ENCODE measurements at places on chromosomes 16 and 17.

GRCh38 chr17:57099165-57099564, 14.1 kb downstream of the AKAP1 start:
- H3K27me3 ChIP-seq = no peaks in the 10 kb centered on the region
- H3K36me3 ChIP-seq = no peaks in the 10 kb centered on the region
- no peaks in the 10 kb centered on the region for H3K4me1 ChIP-seq
- DNase-seq = no peak
- no peak overlapping the region for H3K4me3 ChIP-seq

DNA sequence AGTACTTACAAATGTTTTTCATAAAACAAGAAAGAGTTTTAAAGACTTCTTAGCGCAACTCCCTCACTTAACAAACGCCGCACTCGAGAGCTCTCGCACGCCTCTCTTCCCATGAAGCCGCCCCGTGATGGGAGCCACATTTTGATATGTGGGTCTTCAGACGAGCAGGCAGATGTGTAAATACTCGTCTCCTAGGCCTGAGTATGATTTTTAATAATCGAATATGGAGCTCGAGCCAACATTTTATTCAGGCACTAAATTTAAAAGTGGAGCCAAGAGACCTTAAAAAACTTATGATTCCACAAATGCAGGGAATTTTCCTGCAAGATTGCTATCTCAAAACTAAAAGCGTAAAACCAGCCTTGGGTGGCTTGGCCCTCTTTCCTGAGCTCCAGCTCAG, 55.4 kb downstream of the IRX6 start:
- H3K4me1 ChIP-seq = no peaks in the 10 kb centered on the region
- H3K27me3 ChIP-seq = no peaks in the 10 kb centered on the region
- no peaks in the 10 kb centered on the region for H3K36me3 ChIP-seq
- H3K27ac ChIP-seq = no peak overlapping the region
- DNase-seq = no peak
- no peak overlapping the region for H3K4me3 ChIP-seq

- no peak for DNase-seq
- no peaks in the 10 kb centered on the region for H3K4me1 ChIP-seq
- H3K4me3 ChIP-seq = no peak overlapping the region
- H3K36me3 ChIP-seq = no peaks in the 10 kb centered on the region
Measured at GRCh38 chr17:11950771-11951519, 46.3 kb downstream of the ZNF18 start.

DNA sequence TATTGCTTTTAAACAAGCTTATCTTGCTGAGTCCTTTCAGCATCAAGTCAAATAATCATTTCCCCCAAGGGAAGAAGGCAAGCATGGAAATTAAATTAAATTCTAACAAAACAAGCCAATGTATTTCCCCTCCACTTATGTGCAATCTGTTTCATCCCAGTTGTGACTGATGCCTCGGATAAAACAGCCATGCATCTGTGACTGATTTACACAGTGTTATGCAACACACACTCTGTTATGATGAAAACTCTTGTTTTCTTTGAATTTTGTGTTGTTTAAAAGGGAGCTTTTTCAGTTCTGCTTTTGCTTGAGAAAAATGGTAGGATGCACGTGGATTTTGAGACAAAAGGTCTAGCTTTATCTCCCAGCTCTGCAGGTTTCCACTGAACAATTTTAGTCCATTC, 32.6 kb downstream of the TMEM100 start:
- no peaks in the 10 kb centered on the region for H3K27me3 ChIP-seq
- peaks cover 24% of the 10 kb centered on the region for H3K4me1 ChIP-seq
- peak overlapping the region; percentile 57 for H3K27ac ChIP-seq
- H3K36me3 ChIP-seq = no peaks in the 10 kb centered on the region

GRCh38 chr17:68459037-68459639, 1.8 kb upstream of the WIPI1 start:
- no peaks in the 10 kb centered on the region for H3K36me3 ChIP-seq
- H3K27ac ChIP-seq = no peak overlapping the region
- no peak overlapping the region for H3K4me3 ChIP-seq

DNA sequence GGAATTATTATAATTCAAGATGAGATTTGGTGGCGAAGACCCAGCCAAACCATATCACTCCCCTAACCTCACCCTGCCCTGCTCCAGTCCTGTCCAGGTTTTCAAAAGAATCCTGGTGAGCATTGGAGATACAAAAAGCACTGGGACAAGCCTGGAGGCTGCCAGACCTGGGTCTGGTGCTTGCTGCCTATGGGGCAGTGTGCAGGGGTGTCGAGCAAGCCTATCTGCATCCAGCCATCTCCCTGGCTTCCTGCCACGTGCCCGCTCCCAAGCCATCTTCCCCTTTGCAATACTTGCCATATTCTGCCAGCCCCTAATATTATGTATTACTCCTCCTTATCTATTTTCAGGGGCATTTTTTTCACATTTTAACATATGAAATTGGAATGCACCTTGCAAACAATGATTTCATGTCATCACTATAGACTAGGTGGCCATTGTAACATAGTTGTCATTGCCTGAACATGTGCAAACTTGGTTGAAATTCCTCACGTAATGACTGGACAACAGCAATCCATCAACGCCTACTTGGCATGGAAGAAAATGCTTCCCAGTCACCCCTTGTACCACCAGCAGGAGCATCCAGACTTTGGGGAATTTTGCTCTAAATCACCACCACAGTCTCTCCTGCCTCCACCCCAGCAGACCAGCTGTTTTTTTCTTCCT, 8.1 kb upstream of the KDM8 start:
- no peak for DNase-seq
- no peak overlapping the region for H3K27ac ChIP-seq
- no peak overlapping the region for H3K4me3 ChIP-seq
- no peaks in the 10 kb centered on the region for H3K36me3 ChIP-seq
- no peaks in the 10 kb centered on the region for H3K27me3 ChIP-seq
- H3K4me1 ChIP-seq = no peaks in the 10 kb centered on the region

GRCh38 chr17:50939795-50940684, 73.9 kb upstream of the TOB1 start:
- no peaks in the 10 kb centered on the region for H3K27me3 ChIP-seq
- no peak overlapping the region for H3K27ac ChIP-seq
- H3K36me3 ChIP-seq = no peaks in the 10 kb centered on the region
- H3K4me1 ChIP-seq = peaks cover 13% of the 10 kb centered on the region
- no peak for DNase-seq

DNA sequence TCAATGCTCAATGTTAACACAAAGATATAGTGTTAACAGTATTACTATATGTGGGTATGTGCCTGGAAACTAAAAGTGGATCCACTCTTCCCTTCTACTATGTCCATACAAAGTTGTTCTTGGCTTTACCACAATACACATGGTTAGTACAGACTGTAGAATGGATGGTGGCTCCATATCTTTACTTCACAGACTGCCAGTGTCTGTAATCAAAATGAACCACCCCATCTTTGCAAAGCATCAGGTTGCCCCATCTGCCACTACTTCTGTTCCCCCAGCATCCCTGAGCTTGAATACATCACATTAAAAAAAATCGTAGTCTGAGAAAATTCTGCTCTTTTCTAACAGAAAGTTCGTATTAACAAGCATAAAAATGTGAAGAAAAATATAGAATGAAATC, 30.0 kb downstream of the USP32 start:
- DNase-seq = no peak
- no peak overlapping the region for H3K27ac ChIP-seq
- H3K4me1 ChIP-seq = peaks cover 10% of the 10 kb centered on the region

DNA sequence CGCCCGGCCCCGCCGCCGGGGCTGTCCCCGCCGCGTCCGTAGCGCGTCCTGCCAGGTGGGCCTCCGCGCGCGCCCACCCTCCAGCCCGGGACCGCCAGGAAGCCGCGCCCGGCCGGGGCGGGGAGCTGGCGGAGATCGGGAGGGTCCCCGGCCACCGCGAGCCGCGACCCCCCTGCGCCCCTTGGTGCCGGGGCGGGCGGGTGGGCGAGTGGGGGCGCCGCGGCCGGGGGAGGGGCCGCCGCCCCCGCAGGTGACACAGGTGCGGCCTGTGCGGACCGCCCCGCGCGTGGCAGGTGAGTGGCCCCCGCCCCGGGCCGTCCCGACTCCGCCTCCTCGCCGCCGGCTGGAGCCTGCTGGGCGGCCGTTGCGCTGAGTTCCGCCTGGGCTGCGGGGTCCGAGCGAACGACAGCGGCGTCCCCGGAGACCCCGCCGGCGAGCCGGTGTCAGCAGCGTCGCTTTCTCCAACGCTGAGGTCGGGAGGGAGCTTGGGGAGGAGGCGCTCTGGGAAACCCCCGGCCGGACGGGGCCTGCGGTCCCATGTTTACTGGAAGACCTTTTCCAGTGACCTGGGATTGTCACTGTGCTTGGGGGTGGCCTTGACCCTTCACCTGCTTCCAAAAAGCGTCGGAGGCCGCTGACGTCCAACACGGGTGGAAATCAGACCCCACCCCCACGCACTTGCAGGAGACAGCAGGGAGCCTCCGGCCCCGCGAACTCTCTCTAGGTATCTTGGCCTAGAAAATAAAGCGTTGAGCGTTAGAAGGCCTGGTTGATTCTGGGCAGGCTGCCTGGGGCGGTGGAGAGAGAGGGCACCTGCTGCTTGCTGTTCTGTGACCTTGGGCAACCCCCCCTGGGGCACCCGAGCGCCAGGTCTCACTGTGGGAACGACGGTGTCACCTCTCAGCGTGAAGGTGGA, 542 bp downstream of the KLHL36 start:
- no peak for DNase-seq
- no peaks in the 10 kb centered on the region for H3K36me3 ChIP-seq
- no peaks in the 10 kb centered on the region for H3K27me3 ChIP-seq
- peak overlapping the region; percentile 72 for H3K4me3 ChIP-seq

GRCh38 chr16:85168732-85169256, 56.5 kb upstream of the CIBAR2 start:
- DNase-seq = no peak
- H3K4me1 ChIP-seq = peaks cover 95% of the 10 kb centered on the region
- peak overlapping the region; percentile 48 for H3K27ac ChIP-seq

- H3K36me3 ChIP-seq = no peaks in the 10 kb centered on the region
- no peaks in the 10 kb centered on the region for H3K4me1 ChIP-seq
- no peak for DNase-seq
- no peak overlapping the region for H3K27ac ChIP-seq
Measured at GRCh38 chr17:13212860-13213259, 195.0 kb upstream of the ELAC2 start.

- no peak for DNase-seq
- H3K4me3 ChIP-seq = no peak overlapping the region
- H3K4me1 ChIP-seq = no peaks in the 10 kb centered on the region
- no peak overlapping the region for H3K27ac ChIP-seq
Measured at GRCh38 chr17:57276621-57277020, 20.3 kb downstream of the MSI2 start.

GRCh38 chr17:81676906-81677305, 6.7 kb downstream of the ARL16 start:
- H3K36me3 ChIP-seq = peaks cover 57% of the 10 kb centered on the region
- no peaks in the 10 kb centered on the region for H3K27me3 ChIP-seq
- H3K4me1 ChIP-seq = no peaks in the 10 kb centered on the region
- DNase-seq = no peak

GRCh38 chr17:74904687-74905409, 11.4 kb upstream of the FADS6 start:
- DNase-seq = no peak
- peaks cover 44% of the 10 kb centered on the region for H3K27me3 ChIP-seq
- H3K36me3 ChIP-seq = no peaks in the 10 kb centered on the region

GRCh38 chr16:57299009-57299718, 14.7 kb upstream of the PLLP start:
- no peak for DNase-seq
- H3K27me3 ChIP-seq = no peaks in the 10 kb centered on the region
- H3K36me3 ChIP-seq = no peaks in the 10 kb centered on the region
- H3K4me3 ChIP-seq = peak overlapping the region; percentile 20
- peaks cover 17% of the 10 kb centered on the region for H3K4me1 ChIP-seq
- peak overlapping the region; percentile 96 for H3K27ac ChIP-seq

DNA sequence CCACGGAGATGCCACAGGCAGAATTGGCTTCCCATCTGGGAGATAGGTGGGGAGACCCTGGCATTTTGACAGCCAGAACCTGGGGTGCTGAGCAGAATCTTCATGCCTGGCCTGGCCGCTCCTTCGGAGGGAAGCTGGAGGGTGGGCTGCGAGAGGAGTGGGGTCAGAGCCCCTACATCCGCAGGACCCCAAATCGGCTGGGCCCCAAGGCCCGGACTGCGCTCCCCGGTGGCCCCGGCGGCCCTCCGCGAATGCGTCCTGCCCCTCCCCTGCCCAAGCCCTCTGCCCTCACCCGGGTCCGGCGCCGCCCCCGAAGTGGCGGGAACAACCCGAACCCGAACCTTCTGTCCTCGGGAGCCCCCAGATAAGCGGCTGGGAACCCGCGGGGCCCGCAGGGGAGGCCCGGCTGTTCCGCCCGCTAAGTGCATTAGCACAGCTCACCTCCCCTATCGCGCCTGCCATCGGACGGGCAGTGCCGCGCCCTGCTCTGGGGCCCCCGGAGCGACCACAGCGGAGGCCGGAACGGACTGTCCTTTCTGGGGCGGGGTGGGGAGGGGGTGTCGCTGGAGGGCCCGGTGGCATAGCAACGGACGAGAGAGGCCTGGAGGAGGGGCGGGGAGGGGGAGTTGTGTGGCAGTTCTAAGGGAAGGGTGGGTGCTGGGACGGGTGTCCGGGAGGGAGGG, 850 bp upstream of the PNMT start:
- no peak for DNase-seq
- peak overlapping the region; percentile 69 for H3K4me3 ChIP-seq
- no peaks in the 10 kb centered on the region for H3K36me3 ChIP-seq
- H3K4me1 ChIP-seq = peaks cover 43% of the 10 kb centered on the region
- peak overlapping the region; percentile 66 for H3K27ac ChIP-seq

DNA sequence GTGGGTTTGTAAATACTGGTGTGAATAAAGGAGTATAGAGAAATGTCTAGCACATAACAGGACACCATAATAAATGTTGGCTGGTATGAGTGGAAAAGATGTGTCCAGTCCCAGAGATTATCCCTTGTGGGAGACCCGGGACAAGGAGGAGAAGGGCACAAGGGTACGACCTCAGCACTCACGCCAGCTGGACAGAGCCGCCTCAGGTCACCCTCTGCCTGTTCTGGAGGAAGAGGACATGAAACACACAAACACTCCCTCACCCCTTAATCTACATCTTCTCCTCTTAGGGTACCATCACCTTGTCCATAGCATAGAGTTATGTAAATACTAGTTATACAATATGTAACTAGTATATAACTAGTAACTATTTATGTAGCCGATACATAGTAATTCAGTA, 26.8 kb downstream of the DYNLL2 start:
- H3K27me3 ChIP-seq = no peaks in the 10 kb centered on the region
- DNase-seq = no peak
- H3K4me3 ChIP-seq = no peak overlapping the region
- no peaks in the 10 kb centered on the region for H3K4me1 ChIP-seq
- H3K36me3 ChIP-seq = no peaks in the 10 kb centered on the region
- H3K27ac ChIP-seq = no peak overlapping the region

- H3K4me3 ChIP-seq = no peak overlapping the region
- H3K36me3 ChIP-seq = no peaks in the 10 kb centered on the region
- no peaks in the 10 kb centered on the region for H3K27me3 ChIP-seq
- H3K4me1 ChIP-seq = no peaks in the 10 kb centered on the region
- H3K27ac ChIP-seq = no peak overlapping the region
Measured at GRCh38 chr17:72101526-72101925, 19.3 kb upstream of the SOX9 start.

- H3K4me3 ChIP-seq = no peak overlapping the region
- H3K27ac ChIP-seq = no peak overlapping the region
- no peak for DNase-seq
- no peaks in the 10 kb centered on the region for H3K27me3 ChIP-seq
- H3K4me1 ChIP-seq = no peaks in the 10 kb centered on the region
Measured at GRCh38 chr16:59591480-59591879, 857.4 kb upstream of the GOT2 start.

GRCh38 chr16:17773698-17774101, 302.9 kb upstream of the XYLT1 start:
- H3K27me3 ChIP-seq = peaks cover 11% of the 10 kb centered on the region
- H3K36me3 ChIP-seq = no peaks in the 10 kb centered on the region
- no peak for DNase-seq
- no peak overlapping the region for H3K4me3 ChIP-seq

Data from esophagus squamous epithelium (tissue), 5 donors.